ENCODE measurements at places on chromosomes 4 and X.

DNA sequence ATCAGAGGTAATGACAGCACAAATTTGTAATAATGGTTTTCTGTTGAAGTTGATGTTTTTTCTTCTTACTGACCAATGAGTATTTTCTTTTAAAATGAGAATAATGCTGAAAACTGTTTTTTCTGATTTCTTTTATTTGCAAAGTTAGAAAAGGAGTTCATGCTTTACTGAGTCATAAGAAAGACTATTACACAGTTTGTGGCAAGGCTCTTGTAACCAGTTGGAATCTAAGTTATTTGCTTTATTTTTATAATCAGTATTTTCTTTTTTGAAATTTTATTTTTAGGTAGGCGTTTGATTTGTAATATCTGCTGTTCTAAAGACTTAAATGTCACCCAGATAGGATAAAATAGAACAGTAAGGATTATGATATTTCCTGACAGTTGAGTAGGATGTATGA is 25.5 kb downstream of the ANAPC4 start:
- DNase-seq, result no peak

- DNase-seq, result no peak
Measured at GRCh38 chrX:10797466-10797865, 177.1 kb upstream of the MID1 start.

DNA sequence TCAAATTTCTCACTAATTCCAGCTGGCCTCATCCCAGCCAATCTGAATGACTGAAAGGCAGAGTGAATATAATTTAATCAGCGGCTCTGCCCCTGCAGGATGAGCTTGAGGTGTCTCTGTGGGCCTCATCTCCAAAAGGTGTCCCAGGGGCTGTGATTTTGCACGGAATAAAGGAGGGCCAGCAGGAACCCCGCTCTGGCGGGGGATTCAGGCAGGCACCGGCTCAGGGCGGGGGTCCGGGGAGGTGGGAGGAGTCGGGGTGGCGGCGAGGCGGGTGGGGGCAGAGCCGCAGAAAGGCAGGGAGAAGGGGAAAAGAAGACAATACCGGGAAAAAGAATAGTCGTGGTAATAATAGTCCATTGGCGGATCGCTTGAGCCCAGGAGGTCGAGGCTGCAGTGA is 16.0 kb upstream of the ERCC6L start:
- peak; percentile 9 for DNase-seq

GRCh38 chr4:159910721-159911120 is 807.8 kb downstream of the RAPGEF2 start:
- DNase-seq, result no peak

GRCh38 chr4:89835413-89835812 is 1.5 kb downstream of the SNCA start:
- DNase-seq, result no peak

DNA sequence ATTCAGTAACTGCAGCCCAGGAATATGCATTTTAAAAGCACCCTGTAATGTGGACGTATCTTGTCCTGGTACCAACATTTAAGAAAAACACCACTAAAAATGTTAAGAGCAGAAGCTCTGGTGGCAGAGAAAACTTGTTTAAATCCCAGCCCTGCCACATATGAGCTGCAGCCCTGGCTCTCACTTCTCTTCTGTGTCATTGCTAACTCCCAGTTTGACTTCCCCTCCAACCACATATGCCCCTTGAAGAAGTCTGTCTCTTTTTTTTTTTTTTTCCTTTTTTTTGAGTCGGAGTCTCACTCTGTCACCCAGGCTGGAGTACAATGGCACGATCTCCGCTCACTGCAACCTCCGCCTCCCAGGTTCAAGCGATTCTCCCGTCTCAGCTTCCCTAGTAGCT is 14.8 kb downstream of the LHFPL1 start:
- no peak for DNase-seq

DNA sequence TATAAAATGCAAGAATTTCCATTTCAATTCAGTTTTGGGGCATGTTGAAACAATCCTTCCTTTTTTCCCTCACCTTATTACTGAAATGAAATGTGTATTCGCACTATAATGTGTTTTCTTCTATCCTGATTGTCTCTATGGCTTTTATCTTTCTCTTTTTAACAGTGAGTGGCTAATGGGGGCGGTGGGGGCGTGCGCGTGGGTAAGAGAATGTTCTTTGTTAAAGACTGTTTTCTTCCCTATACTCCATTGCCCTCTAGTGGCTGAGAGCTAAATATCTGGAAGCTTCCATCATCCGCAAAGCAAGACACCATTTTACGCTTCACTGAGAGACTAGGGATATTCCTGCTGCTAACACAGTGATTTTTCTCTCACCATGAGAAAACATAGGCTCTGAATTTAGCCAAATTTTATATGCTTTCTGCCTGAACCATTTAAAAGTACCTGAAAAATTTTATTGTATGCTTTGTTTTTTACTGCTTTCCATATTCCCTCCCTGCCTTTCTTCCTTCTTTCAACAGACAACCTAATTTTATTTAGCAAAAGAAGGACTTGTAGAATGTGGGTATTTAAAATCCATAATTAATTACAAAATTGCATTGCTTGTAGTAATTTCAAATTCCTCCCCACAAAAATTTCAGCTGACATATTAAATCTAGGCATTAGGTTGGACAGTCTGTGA is 194.0 kb downstream of the GASK1B start:
- no peak for DNase-seq

DNA sequence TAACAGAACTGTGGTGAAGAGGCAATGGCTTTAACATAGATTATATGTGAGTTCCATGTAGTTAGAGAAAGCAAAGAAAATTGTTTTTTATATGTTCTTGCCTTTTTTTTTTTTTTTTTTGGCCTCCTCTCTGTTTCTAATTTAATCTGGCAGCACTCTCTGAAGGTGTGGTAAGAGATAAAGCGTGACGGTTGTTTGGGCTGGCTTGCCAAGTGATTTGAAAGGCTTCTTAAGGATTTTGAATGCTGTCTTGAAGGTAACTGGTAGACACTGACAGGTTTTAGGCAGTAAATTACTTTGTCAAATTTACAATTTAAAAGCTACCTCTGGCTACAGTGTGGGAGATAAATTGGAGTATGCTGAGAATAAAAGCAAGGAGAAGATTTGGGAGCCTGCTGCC is 269.3 kb upstream of the HS3ST1 start:
- no peak for DNase-seq

- DNase-seq, result no peak
Measured at GRCh38 chr4:66059136-66059535, 388.8 kb upstream of the EPHA5 start.

DNA sequence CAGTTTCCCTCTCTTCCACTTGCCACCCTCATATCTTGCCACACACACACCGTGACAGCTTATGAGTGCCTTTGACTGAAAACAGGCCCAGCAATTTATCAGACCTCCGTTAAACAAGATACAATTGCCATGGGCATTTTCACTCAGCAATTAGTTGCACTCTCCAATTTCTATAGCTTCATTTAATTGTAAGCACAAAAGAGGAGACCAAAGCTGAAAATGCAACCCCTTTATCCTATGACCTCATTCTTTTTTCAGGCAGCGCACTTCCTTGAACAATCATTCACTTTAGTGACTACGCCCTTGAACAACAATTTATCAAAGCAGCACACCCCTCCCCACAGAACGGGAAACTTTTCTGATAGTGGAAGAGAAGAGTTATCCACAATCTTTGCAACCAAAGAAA is 4.1 kb downstream of the POF1B start:
- DNase-seq, result peak; percentile 79

GRCh38 chrX:47093248-47093647 is 15.0 kb downstream of the RGN start:
- DNase-seq, result no peak

DNA sequence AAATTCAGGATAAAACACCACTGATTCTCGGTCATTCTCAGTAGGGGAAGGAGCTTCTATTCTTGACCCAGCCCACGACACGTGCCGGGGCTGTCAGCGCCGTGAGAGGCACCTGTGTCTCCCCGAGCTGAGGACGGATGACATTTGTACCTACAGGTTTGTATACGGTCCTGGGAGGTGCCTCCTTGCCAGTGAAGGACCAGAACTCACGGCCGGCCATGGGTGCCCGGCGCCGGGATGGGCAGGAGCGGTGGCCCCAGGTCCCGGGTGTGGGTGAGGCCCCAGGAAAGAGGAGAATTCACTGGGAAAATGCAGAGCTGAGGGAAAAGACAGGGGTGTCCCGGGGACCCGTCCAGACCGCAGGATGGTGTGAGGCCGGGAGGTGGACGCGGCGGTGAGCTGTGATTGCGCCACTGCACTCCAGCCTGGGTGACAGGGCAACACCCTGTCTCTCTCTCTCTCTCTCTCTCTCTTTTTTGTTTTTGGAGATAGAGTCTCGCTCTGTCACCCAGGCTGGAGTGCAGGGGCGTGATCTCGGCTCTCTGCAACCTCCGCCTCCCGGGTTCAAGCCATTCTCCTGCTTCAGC is 48.9 kb upstream of the PPP2R3B start:
- DNase-seq, result no peak

DNA sequence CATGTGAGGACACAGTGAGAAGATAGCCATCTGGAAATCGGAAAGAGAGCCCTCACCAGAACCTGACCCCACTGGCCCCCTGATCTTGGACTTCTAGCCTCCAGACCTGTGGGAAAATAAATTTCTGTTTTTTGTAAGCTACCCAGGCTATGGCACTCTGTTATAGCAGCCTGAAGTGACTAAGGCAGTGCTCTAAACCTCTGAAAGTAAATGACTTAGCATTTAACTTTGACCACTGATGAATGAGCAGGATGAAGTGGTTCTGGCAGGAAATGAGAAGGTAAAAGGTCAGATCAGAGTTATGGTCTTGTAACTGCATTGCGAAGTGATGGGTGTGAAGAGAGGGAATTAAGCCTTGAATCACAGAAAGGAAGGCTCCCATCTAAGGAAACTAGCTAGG is 17.0 kb downstream of the GPAT3 start:
- no peak for DNase-seq
